Fibroblast of lung (primary cell): ENCODE measurements at places on chromosomes 3 and 15.

DNA sequence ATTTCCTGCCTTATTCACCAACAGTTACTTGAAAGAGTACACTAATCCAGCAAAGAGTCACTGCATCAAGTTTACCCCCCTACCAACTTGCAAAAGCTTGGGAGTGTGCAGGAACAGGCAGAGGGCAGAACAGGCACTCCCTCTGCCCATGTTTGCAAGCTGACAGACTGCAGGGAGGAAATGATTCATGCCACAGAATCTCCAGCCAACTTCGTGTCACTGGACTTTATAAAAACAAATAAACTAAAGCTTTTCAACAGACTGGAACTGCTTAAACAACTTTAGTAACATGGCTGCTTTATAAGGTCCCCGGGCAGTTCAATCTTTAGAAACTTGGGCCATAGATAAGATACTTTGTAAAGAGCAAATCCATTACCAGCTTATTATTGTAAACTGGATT, 129.5 kb downstream of the THRB start:
- DNase-seq, result peak; percentile 85

DNA sequence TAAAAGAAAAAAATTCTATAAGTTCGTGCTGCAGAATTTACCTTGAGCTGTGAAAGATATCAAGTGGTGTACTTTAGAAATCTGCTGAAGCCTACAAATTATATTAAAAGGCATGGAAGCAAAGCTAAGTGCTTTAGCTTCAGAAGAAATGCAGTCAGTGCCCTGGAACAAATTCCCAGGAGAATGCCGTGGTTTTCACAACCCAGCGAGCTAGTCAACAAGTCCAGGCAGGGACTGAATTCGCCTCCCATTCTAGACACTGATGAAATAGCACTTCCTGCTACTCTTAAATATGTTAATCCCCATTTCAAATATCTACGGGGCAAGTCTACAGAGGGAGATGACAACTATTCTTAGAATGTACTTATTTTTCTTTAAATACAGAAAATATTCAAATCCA, 326.4 kb upstream of the IGF1R start:
- DNase-seq, result no peak

- DNase-seq, result no peak
Observed at GRCh38 chr3:66477856-66478255, 23.0 kb downstream of the LRIG1 start.

DNA sequence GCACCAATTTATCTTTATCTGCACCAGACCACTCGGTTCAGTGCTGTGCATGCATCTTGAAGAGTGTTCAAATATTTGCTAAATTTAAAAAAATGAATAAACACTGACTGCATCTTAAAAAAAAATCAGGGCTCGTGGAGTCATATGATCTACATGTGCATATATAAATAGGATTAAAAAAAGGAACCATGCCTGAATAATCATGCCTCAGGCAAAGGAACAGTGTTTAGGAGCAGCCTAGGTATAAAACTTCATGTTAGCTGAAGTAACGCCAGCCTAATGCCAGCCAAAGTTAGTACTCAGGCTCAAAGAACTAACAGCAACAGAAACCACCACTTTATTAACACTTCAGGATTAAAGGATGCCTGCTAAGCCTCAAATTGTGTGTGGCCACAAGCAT, 9.5 kb downstream of the ABCC5 start:
- no peak for DNase-seq

GRCh38 chr3:49611719-49612118, 57.4 kb downstream of the BSN start:
- peak; percentile 55 for DNase-seq

DNA sequence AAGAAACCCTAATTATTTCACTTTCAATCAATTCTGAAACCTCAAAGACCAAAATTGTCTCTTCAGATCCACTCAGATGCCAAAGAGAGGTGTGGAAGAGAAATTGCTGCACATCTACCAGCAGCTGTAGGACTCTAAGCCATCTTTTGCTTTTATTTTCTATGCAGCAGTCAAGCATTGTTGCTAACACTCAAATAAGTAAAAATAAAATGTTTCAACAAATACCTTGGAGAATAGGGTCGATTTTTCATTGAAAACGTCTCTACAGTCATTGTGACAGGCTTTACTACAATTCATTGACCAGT, 66.4 kb upstream of the CFAP20DC start:
- DNase-seq, result no peak

GRCh38 chr3:106826791-106827311, 550.4 kb upstream of the CCDC54 start:
- DNase-seq, result no peak

DNA sequence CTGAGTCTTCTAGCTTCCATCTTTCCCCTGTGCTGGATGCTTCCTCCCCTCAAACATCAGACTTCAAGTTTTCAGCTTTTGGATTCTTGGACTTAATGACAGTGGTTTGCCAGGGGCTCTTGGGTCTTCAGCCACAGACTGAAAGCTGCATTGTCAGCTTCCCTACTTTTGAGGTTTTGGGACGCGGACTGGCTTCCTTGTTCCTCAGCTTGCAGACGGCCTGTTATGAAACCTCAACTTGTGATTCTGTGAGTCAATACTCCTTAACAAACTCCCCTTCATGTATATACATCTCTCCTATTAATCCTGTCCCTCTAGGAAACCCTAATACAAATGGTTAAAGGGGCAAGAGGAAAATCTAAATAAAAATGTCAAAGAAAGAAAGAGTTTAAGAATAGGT, 100.1 kb downstream of the ABI3BP start:
- DNase-seq, result no peak

DNA sequence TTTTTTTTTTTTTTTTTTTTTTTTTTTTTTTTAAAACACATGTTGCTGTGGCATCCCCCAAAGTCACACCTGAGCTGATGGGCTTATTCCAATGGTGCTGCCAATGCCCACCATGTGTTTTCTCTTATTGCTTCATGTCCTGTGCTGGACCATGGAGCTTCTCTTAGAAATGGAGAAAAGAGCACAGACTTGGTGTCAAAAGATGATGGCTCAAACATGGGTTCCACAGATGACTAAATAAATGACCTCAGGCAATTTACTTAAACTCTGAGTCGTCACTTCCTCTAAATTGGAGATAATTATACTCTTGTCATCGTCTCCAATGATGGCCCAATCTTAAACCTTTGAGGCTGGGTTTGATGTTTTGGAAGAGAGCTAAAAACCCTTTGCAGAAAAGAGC, 28.1 kb downstream of the CHST2 start:
- DNase-seq, result no peak

DNA sequence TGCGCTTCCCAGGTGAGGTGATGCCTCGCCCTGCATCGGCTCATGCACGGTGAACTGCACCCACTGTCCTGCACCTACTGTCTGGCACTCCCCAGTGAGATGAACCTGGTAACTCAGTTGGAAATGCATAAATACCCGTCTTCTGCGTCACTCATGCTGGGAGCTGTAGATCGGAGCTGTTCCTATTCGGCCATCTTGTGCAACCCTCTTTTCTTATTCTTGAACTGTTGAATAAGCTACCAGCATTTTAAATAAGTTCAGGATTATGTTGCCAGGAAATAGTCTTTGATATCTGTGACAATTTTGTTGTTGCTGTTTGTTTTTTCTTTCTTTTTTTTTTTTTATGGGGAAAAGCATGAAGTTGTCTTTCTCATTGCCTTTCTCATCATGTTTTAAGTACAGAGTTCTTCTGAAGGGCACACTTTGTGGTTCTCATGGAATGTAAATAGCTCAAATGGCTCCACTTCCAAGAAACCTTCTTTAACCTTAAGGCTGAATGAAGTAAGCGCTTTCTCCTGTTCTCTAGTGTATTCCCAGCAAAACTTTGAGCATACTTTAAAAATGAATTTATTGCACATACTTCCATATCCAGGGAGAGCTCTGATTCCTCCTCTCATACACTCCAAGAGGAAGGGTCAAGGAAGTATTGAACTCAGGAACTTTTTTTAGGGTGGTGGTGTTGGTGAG, 468.0 kb upstream of the TBL1XR1 start:
- peak; percentile 87 for DNase-seq

GRCh38 chr3:141129541-141130011, 78.4 kb downstream of the SPSB4 start:
- DNase-seq, result no peak

- DNase-seq, result no peak
Observed at GRCh38 chr15:56207092-56207491, 36.6 kb downstream of the RFX7 start.

GRCh38 chr3:50125541-50126286, 29.4 kb upstream of the SEMA3F start:
- no peak for DNase-seq

GRCh38 chr3:86976219-86976618, 14.7 kb downstream of the VGLL3 start:
- DNase-seq, result no peak

- no peak for DNase-seq
Observed at GRCh38 chr3:42742259-42742658, 30.8 kb downstream of the CCDC13 start.

DNA sequence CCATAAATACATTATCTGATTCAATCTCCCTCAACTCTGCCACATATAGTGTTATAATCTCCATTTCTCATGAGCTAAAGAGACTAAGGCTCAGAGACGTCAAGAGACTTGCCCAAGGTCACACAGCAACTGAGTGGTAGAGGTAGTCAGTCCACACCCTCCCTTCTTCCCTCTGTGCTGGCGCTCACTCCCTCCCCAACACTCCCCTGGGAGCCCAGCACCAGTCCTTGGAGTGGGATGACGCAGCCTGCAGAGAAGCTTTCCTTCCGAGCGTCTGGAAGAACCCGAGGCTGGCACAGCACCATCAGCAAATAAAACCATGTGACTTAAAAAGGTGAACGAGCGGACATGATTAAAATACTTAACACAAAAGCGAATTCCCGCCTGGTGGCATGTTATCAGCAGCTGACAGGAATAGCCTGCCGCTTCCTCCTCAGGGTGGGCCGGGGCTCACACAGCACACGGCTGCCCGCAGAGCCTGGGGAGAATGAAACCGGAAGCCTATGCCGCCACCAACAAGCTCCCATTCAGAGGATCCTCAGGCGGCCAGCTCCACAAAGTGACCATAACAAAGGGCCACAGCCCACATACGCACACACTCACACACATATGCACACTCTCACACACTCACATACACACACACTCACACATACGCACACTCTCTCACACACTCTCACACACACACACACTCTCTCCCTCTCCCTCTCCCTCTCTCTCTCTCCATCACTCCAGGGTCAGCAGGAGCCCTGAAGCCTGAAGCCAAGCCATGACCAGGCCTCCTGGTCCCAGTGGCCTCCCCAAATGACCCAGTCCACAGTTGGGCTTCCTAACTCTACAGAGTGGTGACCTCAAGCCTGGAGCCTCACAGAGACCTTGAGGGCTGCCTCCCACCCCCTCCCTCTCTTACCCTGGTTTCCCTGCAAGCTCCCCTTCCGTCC, 120.5 kb downstream of the XXYLT1 start:
- DNase-seq, result peak; percentile 82

DNA sequence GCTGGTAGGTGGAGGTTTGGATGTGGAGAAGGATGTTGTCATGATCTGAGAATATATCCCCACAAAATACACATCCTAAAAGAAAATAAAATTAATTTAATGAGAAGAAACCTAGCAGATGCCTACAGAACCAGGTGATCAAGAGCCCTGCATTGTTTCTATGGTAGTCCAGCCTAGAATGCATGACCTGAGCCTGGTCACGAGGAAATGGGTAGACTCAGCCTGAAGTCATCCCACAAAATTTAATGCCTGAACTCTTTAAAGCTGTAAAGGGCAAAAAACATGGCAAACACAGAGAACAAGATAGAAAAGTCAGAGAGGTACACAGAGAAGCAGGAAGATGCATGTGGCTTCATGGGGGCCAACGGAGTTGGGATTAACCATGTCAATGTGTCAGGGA, 36.0 kb downstream of the LDHAL6B start:
- DNase-seq, result no peak

GRCh38 chr3:149717391-149718056, 34.8 kb downstream of the COMMD2 start:
- DNase-seq, result peak; percentile 67

DNA sequence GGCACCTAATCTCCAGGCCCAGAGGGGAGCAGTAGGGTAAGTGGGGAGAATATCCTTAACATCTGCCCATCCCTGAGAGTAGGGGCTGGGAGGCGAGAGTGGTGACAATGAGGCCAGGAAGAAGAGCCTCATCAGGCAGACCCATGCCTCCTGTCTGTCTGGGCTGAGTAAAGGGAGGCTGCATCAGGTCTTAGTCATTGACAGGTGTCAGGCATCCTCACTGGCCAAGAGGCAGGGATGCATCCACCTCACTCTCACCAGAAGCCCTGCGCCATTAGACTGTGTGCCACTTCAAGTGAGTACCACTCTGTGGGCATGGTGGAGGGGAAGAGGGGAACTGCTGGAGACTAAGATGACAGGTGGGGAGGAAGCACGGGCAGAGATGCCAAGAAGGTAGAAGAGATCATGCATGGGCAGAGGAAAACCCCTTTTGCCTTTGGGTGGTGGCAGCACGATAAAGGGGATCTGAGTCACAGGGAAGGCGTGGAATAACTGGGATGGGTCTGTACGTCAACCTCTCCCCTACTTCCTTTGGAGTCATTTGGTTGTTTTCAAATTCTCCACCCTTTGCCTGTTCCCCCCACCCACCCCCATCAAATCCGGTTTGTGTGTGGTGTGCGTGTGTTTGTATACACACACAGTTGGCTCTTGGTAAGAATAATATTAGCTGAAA, 14.1 kb downstream of the ANAPC13 start:
- DNase-seq, result peak; percentile 84

DNA sequence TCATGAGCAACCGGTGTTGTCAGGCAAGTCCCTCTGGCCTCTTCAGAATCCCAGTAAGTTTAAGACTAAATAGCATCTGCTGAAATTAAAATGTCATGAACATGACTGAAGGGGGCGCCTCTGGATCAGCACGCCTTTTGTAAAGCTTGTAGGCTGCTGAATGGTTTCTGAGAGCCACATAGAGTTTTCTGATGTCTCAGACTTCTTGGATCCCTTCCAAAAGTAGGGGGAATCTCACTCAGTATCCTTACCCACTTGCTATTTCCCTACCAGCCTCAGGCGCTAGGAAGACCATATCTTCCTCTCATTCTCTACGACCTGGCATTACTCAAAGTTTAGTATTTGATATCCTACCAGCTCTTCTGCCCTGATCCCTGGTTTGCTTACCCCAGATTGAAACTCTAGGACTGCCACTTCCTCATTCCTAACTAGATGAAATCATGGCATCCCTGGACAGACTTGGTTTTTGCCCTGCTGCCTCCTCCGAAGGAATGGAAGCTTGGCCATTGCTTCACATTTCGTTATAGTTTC, 62.7 kb upstream of the CD47 start:
- peak; percentile 79 for DNase-seq

DNA sequence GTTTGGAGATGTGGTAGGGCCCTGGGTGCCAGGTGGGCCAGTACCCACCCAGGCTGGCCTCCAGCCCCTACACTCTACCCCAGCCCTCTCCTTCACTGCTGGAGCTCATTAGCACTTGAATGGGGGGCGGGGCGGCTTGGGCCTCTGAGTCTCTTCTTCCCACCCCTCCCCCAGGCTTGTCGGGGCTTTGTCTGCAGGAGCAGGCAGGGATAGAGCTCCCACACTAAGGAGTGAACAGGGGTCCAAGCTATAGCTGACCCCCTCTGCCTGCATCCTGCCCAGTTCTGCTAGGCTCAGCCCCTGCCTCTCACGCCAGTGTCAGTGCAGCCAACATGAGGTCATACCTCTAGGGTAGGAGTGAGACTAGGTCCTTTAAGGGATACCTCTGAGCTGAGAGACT, 5.2 kb downstream of the GNAI2 start:
- DNase-seq, result no peak

GRCh38 chr3:106629215-106629832, 747.9 kb upstream of the CCDC54 start:
- DNase-seq, result no peak

GRCh38 chr3:94011233-94011711, 17.1 kb downstream of the STX19 start:
- DNase-seq, result no peak
